PC-3 (cell line): ENCODE measurements at places on chromosomes 1 and 21. TPM values are rescaled to one million over a fixed set of nuclear protein-coding genes. Genes with fewer than 3 reads are reported as not detected.

EPHX1 gene
- total RNA-seq = 54.6 and 69.2 TPM in 2 replicates

- DNase-seq = no peak
These were observed 270.4 kb downstream of the GRIK1 start for GRCh38 chr21:29669416-29669815.

DNA sequence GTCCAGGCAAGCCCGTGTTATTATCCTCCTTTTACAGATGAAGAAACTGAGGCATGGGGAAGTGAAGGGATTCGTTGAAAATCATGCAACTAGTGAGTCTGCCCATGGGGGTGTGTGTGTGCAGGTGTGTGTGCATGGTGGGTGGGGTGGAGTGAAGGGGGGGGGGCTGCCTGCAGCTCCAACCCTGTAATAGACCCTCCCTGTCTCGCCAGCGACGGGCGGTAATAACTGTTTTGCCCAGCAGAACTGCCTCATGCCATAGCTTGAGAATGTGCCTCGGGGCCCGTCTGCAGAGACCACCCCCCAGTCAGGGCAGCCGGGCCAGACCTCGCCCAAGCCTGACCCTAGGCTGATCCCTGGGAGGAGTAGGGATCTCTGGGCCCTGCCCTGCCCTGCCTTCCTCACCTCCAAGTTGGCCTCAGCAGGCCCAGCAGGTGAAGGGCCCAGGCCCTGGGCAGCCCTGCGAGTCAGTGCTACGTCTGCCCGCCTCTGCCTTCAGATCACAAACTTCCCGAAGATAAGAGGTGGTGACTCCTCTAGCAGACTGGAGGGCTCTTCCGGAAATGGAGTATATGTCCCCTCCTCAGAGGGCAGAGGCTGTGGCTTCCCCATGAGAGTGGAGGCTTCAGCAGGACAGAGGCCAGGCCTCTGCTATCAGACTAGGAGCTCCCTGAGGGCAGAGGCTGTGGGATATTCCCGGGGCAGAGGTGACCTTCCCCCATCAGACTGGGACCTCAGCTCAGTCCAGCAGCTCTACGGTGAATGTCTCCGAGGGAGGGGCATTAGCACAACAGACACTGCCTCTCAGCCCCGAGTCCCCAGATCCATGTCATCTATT, 15.7 kb upstream of the EPHA2 start:
- peak; percentile 3 for DNase-seq

FPGT gene
- total RNA-seq = 4.6 and 7.3 TPM in 2 replicates

FCAMR gene
- total RNA-seq = not detected in 2 replicates

GRCh38 chr1:218524526-218524925, 179.4 kb downstream of the TGFB2 start:
- no peak for DNase-seq
